ENCODE measurements at places on chromosomes 16 and 17. TPM values are rescaled to one million over a fixed set of nuclear protein-coding genes. Genes with fewer than 3 reads are reported as not detected.

RTN4RL1 gene
- 0.65 TPM for total RNA-seq

- DNase-seq: no peak
Observed at GRCh38 chr16:31861455-31861854, 12.2 kb upstream of the ZNF267 start.

DNA sequence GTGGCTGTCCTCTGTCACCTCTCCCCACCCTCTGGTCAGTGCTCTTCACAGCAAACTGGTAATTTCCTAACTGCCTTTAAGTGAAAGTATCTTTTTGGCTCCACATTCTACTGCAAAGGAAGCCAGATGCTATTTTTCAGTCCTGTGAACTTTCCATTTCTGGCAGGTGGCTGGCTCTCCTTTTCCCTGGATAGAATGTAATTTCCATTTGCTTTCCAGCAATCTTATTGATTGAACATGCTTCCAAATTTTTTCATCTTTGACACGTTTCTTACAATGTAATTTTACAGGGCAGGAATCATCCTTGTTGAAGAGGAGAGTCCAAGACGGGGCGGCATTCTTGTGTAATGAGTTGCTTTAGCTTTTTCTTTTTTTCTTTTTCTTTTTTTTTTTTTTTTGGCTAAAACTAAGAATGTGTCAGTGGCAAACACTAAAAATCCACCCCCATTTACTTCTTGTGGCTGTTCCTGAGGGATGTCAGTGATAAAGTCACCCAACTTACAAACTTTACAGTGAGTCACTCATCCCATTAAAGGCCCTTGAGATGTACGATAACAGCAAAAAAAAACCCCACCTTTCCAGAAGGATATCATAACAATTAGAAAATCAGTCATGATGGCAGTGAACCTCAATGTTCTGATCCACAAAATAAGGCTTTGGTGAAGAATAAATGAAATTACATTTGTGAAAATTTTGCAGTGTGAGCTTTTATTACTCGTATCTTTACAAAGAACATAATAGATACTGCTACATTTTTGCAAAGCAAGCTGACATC, 29.4 kb upstream of the PRKCA start:
- DNase-seq: peak; percentile 16

NLE1 gene
- total RNA-seq: 15.2 TPM

RUNDC3A gene
- total RNA-seq: 4.9 TPM
